ENCODE measurements at places on chromosomes 16 and 17.

DNA sequence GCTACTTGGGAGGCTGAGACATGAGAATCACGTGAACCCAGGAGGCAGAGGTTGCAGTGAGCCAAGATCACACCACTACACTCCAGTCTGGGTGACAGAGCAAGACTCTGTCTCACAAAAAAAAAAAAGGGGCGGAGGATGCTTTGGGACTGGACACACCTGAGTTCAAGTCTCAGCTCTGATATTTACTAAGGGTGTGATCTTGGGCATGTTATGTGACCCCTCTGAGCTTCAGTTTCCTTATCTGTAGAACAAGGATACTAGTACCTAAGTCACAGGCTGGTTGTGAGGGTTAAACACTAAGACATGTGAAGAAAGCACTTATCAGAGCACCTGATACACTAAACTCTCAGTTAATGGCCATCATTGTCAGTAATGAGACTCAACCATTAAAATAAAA, 25.9 kb downstream of the HOXB1 start:
- no peak for DNase-seq

DNA sequence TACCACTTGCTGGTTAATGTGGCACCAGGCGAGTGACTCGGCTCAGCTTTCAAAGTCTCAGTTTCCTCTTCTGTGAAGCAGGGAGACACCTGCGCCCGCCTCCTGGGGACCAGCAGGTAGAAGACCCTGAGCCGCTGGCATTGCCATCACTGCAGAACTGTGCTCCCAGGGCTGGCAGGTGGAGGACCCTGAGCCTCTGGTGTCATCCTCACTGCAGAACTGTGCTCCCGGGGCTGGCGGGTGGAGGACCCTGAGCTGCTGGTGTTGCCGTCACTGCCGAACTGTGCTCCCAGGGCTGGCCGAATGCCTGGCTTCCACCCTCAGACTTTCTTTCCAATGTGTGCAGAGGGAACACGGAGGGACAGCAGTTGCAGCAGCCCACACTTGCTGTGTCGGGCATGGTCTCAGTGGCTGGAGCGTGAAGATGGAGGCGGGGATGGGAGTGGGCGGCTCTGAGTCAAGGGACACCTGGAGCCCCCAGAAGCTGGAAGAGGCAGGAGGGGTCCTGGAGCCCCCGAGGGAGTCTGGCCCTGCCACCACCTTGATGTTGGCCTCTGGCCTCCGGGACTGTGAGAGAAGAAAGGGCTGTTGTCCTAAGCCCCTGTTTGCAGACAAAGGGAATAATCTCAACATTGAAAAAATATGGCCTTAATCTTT, 75.8 kb upstream of the METTL9 start:
- no peak for DNase-seq

GRCh38 chr17:72715906-72716572, 376.4 kb downstream of the SLC39A11 start:
- DNase-seq: no peak

GRCh38 chr17:80283116-80283852, 22.6 kb downstream of the RNF213 start:
- no peak for DNase-seq

DNA sequence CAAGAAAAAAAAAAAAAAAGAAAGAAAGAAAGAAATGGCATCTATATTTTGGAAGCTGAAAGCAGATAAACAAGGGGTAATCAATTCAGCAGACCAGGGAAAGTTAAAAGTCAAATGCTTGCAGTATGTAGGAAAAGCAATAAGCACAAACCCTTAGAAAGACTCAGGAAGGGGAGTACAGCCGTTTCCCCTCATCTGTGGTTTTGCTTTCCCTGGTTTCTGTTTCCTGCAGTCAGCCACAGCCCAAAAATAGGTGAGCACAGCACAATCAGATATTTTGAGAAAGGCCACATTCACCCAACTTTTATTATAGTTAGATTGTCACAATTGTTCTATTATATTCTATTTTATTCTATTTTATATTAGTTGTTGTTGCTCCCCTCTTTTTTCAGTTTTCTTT, 14.4 kb upstream of the ALOX12 start:
- DNase-seq: no peak

GRCh38 chr16:68704232-68704867, 32.7 kb upstream of the CDH1 start:
- peak; percentile 34 for DNase-seq
